Fibroblast of skin of abdomen (primary cell): ENCODE measurements at places on chromosomes 4 and X.

DNA sequence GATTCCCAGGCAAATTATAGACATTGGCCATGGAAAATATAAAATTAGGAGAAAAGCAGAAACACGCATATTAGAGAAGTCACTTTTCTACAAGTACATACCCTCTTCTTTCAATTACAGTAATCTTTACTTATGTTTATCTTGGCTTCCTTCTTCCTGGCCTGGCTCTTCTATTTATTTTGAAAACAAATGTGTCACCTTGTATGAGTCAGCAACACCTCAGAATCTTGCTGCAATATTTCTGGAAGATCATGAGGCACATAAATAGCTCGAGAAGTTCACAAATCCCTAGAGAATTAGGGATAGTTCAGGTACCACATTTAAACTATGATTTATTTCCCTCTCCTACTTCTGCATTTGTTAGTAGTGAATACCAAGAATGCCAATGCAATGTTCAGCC lies 124.6 kb downstream of the ANOS1 start:
- DNase-seq: peak; percentile 10

DNA sequence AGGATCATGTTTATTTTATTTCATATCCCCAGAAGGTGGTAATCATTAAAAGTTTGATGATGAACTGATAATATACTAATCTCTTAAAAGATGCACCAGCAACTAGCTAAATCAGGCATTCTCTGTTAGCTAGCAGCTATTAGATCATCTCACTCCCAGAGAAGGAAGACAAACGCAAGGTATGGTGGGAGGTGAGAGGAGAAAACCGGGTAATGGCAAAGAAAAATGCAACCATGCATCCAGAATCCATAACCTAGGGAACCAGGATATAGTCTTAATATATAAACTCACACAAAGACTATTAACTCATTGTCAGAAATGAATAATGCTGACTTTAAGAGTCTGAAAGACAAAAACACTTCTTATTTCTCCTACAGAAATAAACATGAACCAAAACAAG lies 66.1 kb downstream of the WNK3 start:
- no peak for DNase-seq

DNA sequence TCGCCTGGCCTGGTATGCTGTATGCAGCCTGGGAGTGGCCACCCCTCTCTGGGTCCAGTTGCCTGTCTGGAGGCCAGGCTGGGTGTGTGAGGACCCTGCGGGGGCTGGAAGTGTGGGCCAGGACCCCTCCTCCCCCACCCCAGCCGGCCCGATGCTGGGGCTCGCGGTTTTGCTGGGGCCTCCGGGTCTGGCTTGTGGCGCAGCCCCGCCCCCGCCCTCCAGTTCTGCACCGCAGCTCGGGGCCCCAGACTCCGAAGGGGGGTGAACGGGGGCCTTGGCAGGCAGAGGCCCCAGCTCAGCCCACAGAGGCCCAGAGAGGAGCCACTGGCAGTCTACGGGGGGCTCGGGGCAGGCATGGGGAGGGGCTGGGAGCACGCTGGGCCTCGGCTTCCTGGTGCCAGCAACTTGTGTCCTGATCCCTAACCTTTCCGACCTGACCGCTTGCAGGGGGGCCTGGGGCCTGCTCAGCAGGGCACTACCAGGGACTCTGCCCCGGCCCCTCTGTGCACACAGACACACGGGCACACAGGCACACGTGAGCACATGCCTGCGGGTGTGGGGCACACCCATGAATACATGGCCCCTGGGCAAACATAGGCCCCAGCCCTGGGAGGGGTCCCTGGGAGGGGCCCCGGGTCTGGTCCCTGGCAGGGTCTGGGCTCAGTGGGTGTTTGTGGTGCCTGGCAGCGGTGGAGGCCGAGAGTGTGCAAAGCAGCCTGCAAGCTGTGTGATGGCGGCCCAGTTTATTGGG lies 21.4 kb upstream of the FGFR3 start:
- no peak for DNase-seq

DNA sequence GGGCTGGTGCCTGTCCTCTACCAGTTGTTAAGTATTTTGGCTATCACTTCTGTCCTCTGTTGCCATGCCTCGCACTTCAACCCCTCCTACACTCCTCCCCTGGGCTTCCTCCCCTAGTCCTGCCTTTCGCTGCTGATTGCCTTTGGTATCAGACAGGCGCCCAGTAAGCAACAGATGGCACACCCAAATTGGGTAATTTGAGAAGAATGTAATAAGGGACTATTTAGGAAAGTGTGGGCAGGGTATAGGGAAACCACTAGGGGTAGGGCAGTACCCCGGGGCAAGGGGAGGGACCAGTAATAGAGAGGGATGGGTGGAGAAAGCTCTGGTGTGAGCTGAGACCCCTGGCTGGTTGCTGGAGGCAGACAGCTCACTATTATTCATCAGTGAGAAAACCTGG lies 172.7 kb upstream of the USP9X start:
- no peak for DNase-seq

DNA sequence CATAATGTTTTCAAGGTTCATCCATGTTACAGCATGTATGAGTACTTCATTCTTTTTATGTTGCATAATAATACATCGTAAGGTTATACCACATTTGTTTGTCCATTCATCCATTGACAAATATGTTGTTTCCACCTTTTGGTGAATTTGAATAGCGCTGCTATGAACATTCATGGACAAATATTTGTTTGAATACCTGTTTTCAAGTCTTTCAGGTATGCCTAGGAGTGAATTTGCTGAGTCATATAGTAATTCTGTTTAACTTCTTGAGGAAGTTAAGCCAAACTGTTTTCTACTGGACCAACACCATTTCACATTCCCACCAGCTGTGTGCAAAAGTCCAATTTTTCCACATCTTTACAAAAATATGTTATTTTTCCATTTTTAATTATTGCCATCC lies 31.5 kb downstream of the IRS4 start:
- no peak for DNase-seq

DNA sequence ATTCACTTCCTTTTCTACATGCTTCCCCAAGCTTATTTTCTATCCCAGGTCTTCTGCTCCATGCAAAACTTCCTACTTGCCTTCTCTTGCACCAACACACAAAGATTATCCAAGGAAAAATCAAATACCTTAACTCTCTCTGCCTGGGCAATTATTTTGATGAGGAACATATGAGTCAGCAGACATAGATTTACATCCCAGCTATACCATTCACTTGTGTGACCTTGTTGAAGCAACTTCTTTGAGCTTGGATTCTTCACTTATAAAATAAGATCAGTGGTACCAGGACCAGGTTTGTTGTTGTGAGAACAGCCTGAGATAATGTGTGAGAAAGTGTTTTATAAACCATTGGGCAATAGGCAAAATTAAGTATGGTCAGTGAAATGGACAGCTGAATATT lies 39.1 kb upstream of the TMEM192 start:
- DNase-seq: peak; percentile 48
